Right forelimb (tissue), 1 donor: ENCODE measurements at places on chromosomes 16 and 17.

- peak; percentile 58 for DNase-seq
Measured at GRCh38 chr17:18319604-18320256, 4.6 kb downstream of the SMCR8 start.

DNA sequence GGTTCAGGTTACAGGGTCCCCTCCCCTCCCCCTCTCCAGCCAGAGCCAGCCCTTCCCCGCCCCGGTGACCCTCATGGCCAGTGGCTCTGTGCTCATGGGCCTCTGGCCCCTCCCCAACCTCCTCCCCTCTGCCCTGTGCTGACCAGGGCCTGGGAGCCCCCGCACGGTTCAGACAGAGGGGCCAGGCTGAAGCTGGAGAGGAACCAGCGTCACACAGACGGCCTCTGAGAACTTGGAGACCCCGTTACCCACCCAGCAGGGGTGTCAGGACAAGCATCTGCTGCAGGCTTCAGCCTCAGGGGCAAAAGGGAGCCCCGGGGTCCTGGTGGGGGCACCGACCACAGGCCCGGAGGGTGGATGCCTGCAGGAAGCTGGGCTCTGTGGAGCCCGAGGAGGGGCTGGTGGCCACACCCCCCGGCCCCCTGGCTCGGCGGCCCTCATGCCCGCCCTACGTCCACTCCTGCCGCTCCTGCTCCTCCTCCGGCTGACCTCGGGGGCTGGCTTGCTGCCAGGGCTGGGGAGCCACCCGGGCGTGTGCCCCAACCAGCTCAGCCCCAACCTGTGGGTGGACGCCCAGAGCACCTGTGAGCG lies at the start of gene WFIKKN1:
Gene WFIKKN1 (plus strand): TSS at position 171 of the 591 bp plus-strand sequence. CDS start 269 bp downstream, at position 440.
- no peak for DNase-seq

DNA sequence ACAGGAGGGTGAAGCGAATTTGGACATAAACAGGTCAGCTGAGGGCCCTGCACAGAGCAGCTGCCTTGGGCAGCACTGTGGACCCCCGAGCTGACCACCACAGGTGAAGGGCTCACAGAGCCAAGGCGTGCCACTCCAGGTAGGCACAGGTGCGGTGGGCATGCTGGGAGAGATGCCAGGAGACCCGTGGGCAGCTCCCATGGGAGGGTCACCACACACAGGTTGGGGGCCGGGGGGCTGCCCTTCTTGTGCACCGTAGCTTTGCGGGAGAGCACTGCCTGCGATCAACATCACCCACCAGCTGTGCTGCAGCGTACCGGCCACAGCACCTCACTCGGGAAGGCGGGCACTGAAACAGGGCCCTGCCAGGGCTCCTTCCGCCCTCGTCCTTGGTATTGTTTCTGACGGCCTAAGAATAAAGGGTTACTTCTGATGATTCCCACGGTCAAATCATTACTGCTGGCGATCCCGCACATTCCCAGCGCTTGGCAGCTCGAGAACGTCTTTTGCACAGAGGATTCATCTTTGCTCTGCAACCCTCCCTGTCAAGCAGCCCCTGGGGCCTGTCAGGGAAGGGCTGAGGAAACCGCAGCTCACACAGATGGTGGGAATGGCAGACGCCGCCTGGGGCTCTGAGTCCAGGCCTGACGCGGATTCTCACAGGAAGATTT lies 181.7 kb downstream of the BANP start:
- no peak for DNase-seq

DNA sequence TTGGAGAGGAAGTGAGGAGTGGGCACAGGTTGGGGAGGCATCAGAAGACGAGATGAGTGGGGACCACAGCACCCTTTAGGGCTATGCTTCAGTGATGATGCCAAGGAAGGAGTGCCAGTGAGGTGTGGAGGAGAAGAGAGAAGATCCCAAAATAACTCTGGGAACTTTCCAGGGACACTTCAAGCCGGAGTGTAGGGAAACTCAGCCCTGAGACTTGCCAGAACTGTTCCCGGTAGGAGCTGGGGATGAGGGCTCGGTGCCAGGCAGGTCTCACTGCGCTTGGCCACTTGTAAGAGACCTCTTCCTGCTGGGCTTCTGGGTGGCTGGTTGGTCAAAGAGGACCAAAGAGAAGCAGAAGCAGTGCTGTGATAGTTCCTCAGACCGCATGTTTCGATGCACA lies 63.6 kb downstream of the SHISA6 start:
- DNase-seq: no peak

DNA sequence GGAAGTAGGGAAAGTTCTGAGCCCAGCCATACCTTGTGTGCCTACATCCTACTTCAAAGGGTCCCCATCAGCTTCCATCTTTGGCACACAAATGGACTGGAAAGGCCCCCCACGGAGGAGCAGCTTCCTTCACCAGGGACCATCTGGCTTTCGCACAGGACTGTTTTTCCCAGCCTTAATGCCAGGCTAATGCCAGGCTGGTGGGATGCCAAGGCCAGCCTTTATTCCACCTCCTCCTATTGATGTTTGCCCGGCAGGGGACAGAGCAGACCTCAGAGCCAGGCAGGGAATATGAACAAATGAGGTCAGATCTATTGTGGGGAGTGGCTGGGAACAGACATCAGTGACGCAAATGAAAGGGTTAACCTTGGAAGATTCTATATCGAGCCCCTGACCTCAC lies 5.7 kb downstream of the GPR179 start:
- DNase-seq: no peak

GRCh38 chr17:55237841-55238178 lies 26.9 kb upstream of the HLF start:
- DNase-seq: no peak

DNA sequence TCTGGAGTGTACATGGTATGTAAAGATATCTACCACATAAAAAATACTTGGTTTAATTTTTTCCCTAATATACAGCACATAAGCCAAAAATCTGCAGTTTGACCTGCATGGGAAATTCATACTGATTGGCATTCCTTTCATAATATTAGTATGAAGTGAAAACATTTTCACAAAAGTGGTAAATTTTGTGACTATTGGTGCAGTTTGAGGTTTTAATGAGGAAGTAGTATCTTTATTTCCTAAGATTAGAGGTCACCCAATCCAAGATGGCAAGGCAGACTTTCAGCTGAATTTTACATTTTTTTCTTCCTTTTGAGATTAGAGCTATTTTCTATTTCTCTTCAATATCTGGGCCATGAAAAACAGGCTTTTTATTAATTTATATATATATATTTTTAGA lies 21.2 kb downstream of the METTL9 start:
- no peak for DNase-seq

GRCh38 chr16:81449899-81450608 lies 5.4 kb downstream of the CMIP start:
- no peak for DNase-seq

GRCh38 chr16:1312903-1313302 lies 3.5 kb downstream of the UBE2I start:
- no peak for DNase-seq

DNA sequence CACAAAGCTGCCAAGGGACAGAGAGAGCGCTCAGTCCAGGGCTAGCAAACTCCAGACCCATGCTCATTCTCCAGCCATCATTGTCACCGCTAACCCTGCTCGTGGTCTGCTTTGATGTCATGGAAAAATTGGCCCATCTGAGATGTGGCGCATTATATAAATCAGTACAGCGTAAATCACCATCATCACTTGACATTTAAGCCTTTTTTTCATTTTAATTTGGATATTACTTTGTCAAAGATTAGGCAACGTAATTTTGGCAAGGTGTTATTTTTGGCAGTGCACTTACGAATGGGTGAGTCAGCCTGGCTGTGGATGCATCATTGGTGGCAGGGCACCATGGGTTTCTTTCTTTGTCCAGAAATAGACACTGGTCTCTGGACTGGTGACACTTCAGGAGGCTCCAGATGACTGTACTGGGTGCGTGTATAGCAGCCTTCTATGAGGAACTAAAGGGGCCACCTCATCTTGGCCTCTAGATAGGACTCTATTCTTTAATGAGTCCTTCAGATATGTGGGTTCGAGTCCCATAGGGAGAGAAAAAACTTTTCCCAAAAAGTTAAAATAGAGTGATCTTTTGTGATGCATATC lies 166.3 kb downstream of the MSI2 start:
- no peak for DNase-seq

DNA sequence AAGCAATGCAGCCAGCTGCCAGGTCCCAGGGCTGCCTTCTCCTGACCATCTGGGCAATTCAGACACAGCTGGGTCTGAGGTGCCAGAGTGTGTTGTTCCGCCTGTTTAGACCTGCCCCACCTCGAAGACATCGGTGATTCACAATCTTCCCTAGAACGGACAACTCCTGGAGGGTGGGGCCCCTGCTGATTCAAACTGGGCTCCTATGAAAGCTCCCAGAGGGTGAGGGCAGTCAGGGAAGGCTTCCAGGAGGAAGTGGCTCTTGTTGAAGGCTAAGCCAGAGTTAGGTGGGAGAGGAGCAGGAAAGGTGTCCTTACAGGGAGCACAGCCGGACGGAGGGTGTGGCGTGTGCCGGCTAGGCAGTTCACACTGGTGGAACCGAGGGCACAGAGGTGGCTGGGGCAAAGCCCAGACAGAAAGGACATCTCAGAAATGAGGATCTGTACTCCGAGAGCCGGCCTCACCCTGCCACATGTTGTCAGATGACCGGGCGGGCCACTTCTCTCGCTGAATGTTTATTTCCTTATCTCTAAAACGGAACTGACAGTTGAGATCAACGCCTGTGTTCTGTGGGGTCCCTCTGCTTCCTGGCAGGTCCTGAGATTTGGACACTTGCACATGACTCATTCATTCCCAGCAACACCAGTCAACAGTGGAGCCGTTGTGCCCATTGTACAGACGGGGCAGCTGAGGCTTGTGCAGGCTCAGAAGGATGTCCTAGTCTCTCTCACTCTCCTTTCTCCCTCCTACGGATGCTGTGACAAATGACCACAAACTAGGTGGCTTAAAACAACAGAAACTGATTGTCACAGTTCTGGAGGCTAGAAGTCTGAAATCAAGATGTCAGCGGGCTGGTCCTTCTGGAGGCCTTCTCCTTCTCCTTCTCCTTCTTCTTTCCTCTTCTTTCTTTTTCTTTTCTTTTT lies 26.9 kb upstream of the LITAF start:
- DNase-seq: no peak

- DNase-seq: no peak
Measured at GRCh38 chr17:41480136-41480535, 815 bp downstream of the KRT35 start.

- no peak for DNase-seq
Measured at GRCh38 chr17:48527547-48527932, 3.3 kb downstream of the HOXB1 start.

- no peak for DNase-seq
Measured at GRCh38 chr16:50565428-50565827, 17.2 kb downstream of the NKD1 start.

DNA sequence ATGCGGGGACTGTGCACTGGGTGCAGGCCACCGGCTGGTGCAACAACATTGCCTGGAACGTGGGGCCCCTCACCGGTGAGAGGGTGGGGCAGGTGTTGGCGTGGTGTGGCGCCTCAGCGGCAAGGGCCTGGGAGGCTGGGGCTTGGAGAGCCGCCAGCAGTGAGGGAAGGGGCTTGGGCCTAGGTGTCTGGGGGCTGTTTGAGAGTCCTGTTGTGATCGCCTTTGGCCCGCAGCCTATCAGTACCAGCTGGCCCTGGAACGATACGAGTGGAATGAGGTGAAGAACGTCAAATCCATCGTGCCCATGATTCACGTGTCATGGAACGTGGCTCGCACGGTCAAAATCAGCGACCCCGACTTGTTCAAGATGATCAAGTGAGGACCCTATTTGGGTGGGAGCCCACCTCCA lies 2.6 kb upstream of the TMEM88 start:
- no peak for DNase-seq

- no peak for DNase-seq
Measured at GRCh38 chr17:75079023-75079373, 8.8 kb upstream of the SLC16A5 start.

- DNase-seq: no peak
Measured at GRCh38 chr17:75909051-75909811, 4.5 kb upstream of the MRPL38 start.

GRCh38 chr17:82126556-82127314 lies 28.7 kb upstream of the FASN start:
- no peak for DNase-seq

DNA sequence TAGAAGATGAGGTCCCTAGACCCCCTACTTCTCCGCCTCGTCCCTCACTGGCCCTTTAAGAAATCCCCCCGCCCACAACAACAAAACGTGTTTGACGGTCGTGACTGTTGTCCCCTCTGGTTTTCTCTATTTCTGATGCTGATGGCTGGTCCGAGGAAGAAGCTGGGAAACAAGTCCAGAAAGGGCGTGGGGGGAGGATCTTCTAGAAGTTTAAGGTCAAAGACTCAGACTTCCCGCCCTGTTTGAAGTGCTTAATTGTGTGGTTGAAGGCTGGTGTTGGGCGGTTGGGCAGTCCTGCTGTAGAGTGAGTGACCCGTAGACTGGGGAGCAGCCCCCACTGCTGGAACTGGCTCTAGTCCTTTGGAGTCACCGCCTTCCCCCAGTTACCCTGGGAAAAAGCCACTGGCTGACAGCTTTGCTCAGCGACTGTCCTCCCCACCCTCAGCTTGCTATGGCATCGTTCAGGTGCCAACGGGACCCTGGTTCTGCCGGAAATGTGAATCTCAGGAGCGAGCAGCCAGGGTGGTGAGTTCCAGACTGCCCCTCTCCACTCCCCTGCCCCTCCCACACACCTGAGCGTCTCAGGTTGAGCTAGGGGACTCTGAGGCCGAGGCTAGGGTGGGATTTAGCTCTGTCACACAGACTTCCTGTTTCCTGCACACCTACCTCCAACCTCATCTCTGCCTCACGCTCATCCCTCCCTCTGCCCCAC lies 1.6 kb downstream of the MLLT6 start:
- DNase-seq: no peak

DNA sequence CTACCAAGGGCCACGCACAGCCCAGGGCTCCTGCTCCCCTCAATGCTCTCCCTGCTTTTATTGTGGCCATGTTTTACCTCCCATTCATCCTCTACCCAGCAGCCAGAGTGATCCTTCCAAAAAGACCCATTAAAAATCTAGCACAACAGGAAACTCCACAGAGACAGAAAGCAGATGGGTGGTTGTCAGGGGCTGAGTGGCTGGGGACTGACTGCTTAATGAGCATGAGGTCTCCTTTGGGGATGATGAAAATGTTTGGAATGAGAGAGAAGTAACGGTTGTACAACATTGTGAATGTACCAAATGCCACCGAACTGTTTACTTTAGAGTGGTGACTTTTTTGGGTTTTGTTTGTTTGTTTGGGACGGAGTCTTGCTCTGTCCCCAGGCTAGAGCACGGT lies 107.4 kb downstream of the GAS7 start:
- no peak for DNase-seq

GRCh38 chr17:80920441-80920840 lies 71.2 kb upstream of the CHMP6 start:
- no peak for DNase-seq

DNA sequence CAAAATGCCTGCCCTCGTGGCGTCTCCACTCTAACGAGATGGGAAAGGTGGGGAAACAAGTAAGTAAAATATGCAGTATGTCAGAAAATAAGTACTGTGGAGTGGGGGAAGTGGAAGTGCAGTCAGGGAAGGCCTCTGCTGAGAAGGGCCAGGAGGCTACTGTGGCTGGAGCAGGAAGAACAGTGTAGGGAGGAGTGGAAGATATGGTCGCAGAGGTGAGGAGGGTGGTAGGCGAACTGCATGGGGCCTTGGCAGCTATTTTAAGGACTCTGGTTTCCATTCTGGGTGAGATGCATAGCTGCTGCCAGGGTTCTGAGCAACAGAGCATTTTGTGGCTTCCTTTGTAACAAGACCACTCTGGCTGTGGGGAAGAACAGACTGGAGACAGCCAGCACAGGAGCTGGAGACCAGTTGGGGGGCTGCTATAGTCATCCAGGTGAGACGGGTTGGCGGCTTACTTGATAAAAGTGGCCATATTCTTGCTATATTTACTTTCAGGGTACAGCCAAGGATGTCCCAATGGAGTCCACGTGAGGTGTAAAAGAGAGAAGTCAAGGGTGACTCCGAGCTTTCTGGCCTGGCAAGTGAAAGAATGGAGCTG lies 42.6 kb downstream of the CYTH1 start:
- no peak for DNase-seq

GRCh38 chr16:57113664-57114063 lies 21.3 kb downstream of the CPNE2 start:
- DNase-seq: no peak
